ENCODE measurements at places on chromosomes 5 and 9.
A peak's percentile ranks its signal among the peaks of the same experiment; 100 is the strongest.

GRCh38 chr9:93463638-93464248 lies 10.4 kb upstream of the FAM120AOS start:
- peak; percentile 57 for DNase-seq

GRCh38 chr5:51521583-51521982 lies 138.3 kb downstream of the ISL1 start:
- DNase-seq: no peak

- no peak for DNase-seq
These were observed 6.7 kb downstream of the DAB2IP start for GRCh38 chr9:121658166-121658565.

DNA sequence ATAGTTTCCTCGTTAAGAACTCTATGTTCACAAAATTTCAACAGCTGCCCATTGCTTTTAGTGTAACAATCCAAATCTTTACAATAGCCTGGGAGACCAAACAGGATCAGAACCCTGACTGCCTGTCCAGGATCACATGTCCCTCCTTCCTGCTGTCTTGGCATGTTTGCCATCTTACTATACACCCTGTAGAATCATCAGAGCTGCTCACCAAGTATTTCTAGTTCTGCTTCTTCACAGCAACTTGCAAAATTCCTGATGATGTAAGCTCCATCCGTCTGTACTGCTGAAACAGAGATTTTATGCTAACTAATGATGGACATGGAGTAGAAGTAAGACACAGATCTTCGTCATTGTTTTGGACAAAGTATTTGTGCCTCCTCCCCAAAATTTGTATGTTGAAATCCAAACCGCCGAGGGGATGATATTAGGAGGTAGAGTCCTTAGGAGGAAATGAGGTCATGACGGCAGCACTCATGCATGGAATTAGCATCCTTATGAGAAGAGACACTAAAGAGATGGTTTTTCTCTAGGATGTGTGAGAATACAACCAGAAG lies 464.9 kb upstream of the BRINP1 start:
- no peak for DNase-seq

- DNase-seq: no peak
These were observed 39.7 kb upstream of the HMGCS1 start for GRCh38 chr5:43352915-43353314.

- DNase-seq: no peak
These were observed 14.4 kb upstream of the ARL15 start for GRCh38 chr5:54324651-54325271.

DNA sequence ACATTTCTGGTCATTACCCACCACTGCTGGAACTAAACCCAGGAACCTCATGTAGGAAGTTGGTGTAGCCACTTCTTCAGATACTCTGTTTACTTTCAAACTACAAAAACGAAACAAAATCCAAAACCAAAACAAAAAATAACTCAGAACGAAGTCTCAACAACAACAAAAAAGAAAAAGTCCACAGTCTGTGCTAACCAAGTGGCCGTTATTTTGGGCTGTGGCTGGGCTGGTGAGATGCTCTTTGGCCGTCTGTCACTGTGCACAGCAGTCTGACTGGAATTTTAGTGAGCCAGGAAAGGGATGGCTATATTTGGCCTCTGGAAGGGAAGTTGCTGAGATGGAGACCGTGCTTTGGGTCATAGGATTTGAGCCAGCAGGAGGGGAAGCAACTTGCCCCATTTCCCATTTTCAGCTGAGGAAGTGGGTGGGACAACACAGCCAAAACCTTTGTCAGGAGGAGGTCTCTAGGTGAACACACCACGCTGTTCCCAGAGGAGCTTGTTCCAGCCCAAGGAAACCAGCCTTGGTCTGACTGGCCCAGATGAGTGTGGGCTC lies 334.1 kb downstream of the ZSWIM6 start:
- no peak for DNase-seq
